ENCODE measurements at places on chromosomes 2 and 18.

DNA sequence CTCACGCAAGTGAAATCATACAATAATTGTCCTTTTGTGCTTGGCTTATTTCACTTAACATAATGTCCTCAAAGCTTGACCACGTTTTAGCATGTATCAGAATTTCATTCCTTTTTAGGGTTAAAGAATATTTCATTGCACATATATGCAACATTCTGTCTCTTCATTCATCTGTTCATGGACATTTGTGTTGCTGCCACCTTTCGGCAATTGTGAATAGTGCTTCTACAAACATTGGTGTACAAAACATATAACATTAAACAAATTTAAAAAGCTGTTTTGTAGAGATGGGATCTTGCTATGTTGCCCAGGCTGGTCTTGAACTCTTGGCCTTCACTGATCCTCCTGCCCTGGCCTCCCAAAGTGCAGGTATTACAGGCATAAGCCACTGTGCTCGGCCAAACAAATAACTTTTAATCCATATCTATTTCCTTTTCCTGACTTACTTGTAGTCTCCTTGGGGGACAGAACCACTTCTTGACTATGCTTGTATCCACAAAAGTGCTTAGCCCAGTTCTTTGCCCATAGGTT is 209.3 kb downstream of the SLC4A3 start:
- DNase-seq: no peak

GRCh38 chr2:85413592-85414420 is 3.6 kb upstream of the CAPG start:
- DNase-seq: peak; percentile 79

GRCh38 chr18:49055754-49056172 is 105.0 kb upstream of the SMAD7 start:
- peak; percentile 43 for DNase-seq

- DNase-seq: peak; percentile 80
These were observed 20.4 kb upstream of the ATOH8 start for GRCh38 chr2:85733121-85733960.

- DNase-seq: no peak
These were observed 8.2 kb downstream of the WDFY1 start for GRCh38 chr2:223936862-223937326.
